DMS79 (cell line): ENCODE measurements at places on chromosomes 6 and 20.
A peak's percentile ranks its signal among the peaks of the same experiment; 100 is the strongest.

GRCh38 chr20:57590485-57591288, 29.5 kb downstream of the ZBP1 start:
- DNase-seq: no peak

DNA sequence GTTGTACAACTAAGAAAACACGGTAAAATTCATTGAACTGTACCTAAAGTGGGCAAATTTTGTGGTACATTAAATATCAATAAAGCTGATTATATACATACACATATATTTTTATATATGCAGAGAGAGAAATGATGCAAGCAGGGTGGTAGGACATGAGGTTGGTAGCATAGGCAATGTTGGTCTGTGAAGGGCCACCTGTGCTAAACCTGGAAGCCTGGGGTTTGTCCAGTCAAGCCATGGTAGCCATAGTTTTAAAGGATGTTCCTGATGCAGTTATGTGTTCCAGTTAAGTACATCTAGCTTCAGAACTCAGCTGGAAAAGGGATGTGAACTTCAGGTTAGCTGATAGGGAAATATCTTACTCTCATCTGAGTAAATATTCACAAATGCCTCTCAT, 60.1 kb downstream of the TRIM38 start:
- no peak for DNase-seq

GRCh38 chr20:10798811-10799210, 125.0 kb upstream of the JAG1 start:
- no peak for DNase-seq

- no peak for DNase-seq
Observed at GRCh38 chr6:53724501-53724900, 58.9 kb upstream of the KLHL31 start.

GRCh38 chr20:28616354-28616753, 2641.1 kb upstream of the DEFB115 start:
- DNase-seq: no peak

GRCh38 chr6:131199568-131200272, 64.5 kb downstream of the AKAP7 start:
- no peak for DNase-seq

- DNase-seq: no peak
Observed at GRCh38 chr6:53530346-53530745, 14.6 kb downstream of the GCLC start.

DNA sequence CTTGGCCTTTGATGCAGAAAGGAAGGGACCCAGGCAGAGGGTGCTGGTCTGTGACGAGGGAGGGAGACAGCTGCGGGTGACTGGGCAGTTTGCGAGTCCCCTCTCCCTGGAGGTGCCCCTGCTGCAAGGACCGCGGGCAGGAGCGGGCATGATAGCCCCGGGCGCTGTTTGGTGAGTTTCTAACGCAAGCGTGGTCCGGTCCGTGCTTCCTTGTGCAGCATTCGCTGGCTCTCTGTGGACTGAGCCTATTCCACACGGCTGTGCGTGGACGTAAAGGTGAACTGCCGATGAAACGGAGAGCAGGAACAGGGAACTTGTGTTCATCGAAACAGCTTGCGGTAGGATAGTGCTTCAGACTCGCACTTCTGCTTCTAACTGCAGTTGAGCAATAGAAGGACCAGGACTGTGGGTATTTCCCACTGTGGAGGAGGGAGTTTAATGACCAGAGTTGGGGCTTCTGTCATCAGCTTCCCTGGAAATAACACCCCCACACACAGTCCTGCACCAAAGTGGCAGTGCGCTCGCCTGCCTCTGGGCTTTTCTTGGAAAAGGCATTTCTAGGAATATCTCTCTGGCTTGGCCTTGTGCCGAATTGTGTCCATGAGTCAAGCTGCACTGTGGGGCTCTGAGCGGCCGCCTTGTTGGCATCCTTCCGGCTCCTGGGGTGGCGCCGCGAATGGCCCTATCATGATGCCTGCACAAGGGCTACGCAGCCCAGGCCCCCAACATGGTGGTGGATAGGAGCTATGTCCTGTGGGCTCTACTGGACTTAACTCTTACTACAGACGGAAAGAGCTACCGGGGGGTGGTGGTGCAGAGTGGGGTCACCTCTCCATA, 48.9 kb downstream of the DUSP22 start:
- DNase-seq: no peak

DNA sequence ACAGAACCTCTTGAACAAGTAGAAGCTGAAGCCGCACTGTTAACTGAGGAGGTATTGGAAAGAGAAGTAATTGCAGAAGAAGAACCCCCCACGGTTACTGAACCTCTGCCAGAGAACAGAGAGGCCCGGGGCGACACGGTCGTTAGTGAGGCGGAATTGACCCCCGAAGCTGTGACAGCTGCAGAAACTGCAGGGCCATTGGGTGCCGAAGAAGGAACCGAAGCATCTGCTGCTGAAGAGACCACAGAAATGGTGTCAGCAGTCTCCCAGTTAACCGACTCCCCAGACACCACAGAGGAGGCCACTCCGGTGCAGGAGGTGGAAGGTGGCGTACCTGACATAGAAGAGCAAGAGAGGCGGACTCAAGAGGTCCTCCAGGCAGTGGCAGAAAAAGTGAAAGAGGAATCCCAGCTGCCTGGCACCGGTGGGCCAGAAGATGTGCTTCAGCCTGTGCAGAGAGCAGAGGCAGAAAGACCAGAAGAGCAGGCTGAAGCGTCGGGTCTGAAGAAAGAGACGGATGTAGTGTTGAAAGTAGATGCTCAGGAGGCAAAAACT, 40.1 kb downstream of the ZBTB2 start:
- peak; percentile 37 for DNase-seq

- no peak for DNase-seq
Observed at GRCh38 chr6:75735491-75736186, 13.4 kb upstream of the MYO6 start.

GRCh38 chr20:33037456-33037855, 6.0 kb downstream of the BPIFB6 start:
- no peak for DNase-seq

DNA sequence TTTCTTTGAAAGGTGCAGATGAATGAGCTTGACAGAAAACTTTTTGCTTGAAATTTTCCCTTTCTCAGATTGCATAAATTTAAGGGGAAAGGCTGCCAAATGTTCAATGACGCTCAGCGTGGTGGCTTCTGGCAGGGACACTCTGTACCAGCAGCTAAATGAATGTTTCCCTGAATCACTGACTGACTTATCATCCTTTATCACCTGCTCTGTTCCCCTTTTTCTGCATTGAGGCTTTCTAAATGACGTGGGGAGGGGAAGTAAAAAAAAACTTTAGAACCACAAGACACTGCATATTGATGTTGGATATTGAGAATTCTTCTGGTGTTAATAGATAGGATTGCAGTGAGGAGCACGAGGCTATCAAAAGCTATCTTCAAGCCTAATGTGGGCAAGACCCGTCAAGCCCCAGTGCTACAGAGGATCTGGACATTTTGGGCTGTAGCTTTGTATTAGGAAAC, 46.9 kb upstream of the ENPP5 start:
- DNase-seq: no peak

DNA sequence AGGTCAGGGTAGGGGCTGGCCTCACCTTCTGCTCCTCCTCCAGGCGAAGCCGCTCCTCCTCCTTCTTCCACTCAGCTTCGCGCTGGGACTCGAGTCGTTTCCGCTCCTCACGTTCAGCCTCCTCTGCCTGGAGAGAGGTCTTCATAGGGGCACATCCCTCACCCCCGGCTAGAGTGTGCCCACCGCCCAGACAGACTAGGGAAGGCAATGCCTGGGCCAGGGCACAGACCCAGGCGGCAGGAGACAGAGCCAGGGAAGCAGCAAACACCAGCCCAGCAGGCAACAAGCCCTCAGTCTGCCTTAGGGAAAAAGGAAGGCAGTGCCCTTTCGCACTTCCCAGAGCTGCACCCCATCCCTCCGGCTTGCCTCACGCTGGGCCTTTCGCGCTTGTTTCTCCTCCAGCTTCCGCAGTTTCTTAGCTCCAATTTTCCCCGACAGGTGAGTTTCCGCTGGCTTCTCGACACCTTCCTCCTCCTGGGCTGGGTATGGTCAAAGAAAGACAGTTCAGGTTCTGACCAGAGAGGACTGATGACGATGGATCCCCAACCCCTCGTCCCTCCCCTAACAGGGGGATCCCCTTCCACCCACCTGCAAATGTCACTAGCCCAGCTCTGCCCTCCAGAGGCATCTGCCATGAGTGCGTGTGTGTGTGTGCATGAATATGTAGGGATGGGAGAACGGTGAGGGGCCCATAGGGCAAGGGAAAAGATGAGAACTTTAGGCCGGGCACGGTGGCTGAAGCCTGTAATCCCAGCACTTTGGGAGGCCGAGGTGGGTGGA, 4.3 kb downstream of the DDRGK1 start:
- DNase-seq: no peak

GRCh38 chr20:58236612-58237317, 8.3 kb upstream of the ANKRD60 start:
- DNase-seq: peak; percentile 54

GRCh38 chr20:4814696-4815252, 93.1 kb downstream of the PRND start:
- no peak for DNase-seq

DNA sequence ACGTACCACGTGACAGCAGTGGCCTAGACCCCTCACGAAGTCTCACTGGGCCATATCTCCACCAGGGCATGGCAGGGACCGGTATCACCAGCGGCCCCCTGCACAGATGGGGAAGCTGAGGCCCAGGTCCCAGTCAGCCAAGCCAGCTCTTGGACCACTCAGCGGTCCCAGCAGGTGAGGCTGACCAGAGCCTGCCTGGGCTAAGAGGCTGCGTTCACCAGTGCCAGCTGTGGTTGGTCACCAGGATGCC, 2.6 kb upstream of the MRGBP start:
- no peak for DNase-seq

DNA sequence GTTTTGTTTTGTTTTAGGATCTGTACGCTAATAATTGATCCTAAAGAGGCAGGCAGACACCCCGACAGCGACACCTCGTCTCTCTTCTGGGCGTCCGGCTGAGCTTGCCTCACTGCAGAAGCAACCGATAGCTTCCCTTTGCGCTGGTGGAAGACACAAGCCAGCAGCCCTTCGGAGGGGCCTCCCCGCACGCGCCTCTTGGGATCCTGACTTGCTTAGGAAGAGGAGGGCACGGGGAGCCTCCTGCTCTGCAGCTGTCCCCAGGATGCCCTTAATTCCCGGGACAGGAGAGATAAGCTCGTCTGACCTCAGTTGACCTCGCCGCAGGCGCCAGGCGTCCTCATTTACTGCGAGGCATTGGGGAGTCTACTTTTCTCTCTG, 94.0 kb downstream of the CD83 start:
- DNase-seq: no peak

DNA sequence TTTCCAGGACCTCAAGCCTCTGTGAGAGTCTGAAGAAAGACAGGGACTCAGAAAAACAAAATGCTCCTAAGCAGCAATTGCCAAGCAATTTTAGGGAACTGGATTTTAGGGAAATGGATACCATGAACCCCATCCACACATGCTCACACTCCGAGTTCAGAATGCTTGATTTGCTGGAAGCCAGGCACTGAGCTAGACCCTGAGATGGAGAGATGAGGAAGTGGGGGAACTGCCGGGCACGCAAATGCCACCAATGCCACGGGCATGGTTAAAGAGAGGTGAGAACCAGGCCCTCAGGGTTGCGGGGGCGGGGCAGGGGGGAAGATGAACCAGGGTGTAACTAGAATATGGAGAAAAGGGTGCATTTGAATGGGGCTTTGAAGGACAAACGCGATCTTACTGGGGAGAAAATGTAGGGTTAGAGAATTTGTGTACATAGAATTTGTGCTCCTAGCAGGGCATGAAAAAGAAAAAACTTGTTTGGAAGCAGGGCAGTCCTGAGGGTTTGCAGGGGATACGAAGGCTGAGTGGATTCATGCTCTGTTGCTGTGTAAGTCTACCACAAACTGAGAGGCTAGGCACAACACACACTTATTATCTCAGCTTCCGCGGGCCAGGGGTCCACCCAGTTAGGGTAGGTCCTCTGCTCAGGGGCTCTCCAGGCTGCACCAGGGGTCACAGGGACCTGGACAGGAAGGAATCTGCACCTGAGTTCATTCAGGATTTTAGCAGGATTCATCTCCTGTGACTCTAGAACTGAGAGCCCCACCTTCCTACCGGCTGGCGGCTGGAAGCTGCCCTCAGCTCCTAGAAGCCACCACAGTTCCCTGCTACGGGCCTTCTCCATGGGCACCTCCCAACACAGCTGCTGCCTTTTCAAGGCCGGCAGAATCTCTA, 108.0 kb downstream of the SNX5 start:
- no peak for DNase-seq

- no peak for DNase-seq
Observed at GRCh38 chr6:166541366-166541765, 45.1 kb downstream of the RAMACL start.

- no peak for DNase-seq
Observed at GRCh38 chr6:118781897-118782296, 112.1 kb upstream of the ASF1A start.

GRCh38 chr20:46549188-46549972, 1.1 kb downstream of the OCSTAMP start:
- DNase-seq: no peak

DNA sequence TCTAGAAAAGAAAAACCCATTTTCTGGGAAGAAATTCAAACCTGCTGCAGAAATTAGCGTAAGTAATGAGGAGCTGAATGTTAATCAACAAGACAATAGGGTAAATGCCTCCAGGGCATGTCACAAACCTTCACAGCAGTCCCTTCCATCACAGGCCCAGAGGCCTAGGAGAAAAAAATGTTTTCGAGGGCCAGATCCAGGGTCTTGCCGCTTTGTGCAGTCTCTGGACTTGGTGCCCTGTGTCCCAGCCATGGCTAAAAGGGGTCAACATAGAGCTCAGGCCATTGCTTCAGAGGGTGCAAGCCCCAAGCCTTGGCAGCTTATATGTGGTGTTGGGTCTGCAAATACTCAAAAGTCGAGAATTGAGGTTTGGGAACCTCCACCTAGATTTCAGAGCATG, 99.8 kb downstream of the STXBP5 start:
- no peak for DNase-seq

GRCh38 chr20:29873946-29874345, 1383.5 kb upstream of the DEFB115 start:
- DNase-seq: no peak

DNA sequence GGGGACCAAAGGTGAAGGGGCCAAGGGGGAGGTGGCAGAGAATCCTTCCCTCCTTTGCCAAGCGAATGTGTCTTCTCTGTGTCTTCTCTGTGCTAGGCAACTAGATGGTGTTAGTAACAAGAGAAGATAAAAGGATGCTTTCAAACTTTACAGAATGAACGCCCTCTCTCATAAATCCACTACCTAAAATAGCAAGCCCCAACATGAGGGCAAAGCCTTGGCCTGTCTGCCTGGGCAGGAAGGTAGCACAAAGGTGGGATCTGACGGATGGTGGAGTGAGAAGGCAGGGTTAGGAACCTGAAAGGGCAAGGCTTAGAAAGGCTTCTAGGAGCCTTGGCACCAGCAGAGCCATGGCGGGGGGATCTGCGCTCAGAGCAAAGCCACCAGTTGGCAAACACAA, 13.6 kb upstream of the TGM3 start:
- no peak for DNase-seq
